Caudate nucleus (tissue), 63 donors: ENCODE measurements at places on chromosomes 5 and 9.

DNA sequence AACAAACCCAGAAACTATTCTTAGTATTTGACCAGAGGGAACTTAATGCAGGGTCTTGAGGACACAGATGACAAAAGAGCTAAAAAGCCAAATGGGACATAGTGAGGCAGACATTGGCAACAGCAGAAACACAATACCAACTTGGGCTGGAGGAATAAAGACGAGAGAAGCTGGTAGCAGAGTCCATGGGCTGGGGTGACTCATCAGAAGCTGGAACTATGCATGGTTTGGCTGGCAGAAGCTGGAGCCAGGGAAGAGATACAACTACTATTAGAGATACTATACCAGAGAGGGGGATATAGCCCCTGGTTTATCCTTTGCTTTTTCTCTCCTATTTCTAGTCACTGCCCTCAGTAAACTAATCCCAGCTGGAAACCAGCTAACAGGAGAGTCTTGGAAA is 29.2 kb upstream of the DPYSL3 start:
- no peak for DNase-seq

GRCh38 chr9:75233011-75233410 is 144.7 kb downstream of the OSTF1 start:
- DNase-seq: no peak

DNA sequence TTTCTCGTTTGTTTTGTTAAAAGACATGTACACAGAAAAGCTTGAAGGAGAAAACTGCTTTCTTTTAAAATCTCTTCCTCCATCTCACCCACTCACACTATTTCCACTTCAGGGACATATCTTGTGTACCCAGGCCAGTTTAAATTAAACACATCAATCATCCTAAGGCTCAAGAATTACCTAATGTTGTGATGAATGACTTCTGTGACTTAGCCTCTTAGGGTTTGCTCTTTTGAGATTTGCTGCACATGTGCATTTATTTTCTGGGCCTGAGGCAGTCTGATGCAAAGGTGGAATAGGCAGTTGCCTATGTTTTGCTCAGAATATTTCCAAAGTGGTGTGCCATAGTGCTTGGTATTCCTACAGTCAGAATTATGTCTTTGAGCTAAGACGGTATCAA is 439.9 kb upstream of the CHD1 start:
- DNase-seq: no peak

DNA sequence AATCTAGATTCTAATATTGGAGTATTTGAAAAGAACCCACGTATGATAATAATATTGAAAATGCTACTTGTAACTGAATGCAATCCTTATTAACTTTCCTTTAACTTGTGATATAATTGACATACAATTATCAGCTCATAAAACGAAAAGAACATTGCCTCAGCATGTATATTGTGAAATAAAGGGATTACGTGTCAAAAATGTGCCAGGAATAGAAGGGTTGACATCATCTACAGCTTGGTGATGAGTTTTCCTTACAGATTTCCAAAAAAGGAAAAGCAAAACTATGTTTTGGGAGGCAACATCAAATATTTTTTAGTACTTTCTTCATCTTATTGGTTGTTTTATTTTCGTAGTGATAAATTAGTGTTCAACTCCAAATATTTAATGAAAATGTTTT is 266.0 kb upstream of the PTGER4 start:
- no peak for DNase-seq

DNA sequence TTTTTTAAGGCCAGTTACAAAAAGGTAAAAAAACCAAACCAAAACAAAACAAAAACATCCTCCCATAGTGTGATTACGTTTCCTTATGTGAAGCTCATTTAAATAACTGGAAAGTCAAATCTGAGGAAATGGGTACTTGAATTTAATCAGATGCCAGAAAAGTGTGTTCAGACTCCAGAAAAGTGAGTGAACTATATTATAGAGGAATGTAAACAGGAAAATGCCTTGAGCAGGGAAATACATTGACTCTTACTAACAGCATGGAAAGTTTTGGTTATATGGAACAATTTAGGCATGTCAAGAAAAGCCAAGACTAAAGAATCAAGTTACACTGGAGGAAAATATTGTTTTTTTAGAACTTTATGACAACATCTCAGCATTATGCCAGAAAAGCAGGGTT is 37.8 kb upstream of the RNF20 start:
- no peak for DNase-seq

DNA sequence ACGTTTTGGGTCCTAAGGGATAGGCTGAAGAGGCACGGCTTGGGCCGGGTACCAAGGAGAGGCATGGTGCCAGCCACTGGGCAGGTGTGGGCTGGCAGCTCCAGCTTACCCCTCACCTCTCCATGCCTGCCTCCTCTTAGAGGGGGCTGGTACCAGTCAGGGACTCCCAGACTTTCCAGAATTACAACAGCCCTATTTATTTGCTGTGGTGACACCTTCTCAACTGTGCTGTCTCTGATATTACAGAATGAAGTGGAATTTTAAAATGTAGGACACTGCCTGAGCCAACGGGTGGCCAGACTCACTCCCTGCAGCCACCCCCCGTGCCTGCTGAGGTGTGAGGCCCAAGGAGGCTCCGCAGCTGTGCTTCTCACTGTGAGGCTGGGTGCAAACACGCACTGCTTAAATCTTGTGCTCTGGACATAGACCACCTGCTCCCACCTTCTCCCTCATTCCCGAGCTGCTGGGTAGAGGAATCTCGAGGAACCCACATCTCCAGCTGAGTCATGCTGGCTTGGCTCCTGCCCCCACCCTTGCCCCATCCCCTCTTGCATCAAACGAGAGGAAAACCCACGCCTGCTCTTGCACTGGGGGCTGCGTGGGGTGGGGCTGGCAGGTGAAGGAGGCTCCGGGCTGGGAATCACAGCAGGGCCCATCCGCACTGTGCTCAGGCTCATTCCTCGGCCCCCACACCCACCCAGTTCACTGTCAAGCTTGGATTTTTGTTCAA is 47.9 kb downstream of the PRRT1B start:
- peak; percentile 49 for DNase-seq

- DNase-seq: no peak
Measured at GRCh38 chr9:117815315-117815714, 111.1 kb downstream of the TLR4 start.

DNA sequence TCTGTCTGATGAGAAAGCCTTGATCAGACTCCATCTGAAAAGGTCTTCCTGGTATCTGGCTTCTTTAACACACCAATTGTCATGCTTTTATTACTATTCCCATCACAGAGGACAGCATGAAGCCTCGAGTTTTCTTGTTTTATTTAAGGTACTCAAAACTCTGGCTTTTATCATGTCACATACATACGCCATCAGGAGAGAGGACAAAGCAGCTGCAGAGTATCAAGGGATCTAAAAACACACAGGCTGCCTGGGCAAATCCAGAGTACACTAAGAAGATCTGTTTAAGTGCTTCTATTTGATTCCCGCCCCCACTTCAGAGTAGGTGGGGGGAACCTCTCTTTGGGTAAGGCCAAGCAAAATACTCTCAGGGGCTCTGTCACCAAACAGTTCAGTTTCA is 277.2 kb downstream of the SPOCK1 start:
- DNase-seq: no peak

- DNase-seq: peak; percentile 76
Measured at GRCh38 chr5:180809403-180810209, 7.0 kb upstream of the MGAT1 start.

- no peak for DNase-seq
Measured at GRCh38 chr9:113734826-113735225, 141.3 kb upstream of the ZNF618 start.

DNA sequence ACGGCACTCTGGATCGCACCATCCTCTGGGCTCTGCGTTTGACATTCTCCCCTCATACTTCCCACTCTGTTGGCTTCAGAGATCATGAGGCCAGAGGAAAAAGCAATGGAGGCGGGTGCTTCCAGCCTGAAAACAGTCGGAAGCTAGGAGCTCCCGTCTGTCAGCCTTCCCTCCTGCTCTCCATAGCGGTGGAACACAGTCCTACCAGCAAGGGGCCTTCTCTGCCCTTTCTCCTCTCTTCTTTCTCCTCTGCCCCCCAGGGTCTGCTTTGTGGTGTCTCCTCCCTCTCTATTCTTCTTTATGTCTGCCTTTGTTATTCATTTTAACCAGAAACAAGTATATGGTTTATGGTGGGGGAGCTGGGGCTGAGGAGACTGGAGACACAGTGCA is 152.5 kb upstream of the NFIB start:
- no peak for DNase-seq

DNA sequence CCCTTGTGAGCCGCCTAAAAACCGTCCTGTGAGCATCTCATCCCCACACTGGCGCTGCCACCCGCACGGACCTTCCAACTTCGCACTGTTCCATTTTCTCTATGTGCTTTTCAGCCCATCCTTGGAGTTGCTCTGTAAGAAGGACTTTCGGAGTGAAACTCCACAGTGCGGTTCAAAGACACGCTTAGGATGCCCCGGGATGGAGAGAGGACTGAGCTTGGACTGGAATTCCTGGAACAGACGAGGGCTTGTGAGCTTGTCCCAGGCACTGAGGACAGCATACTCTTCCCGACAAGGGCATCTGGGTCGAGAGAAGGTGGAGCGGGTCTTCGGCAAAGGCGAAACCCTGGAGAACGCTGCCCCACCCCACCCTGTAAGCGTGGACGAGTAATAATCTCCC is 187.8 kb downstream of the MEF2C start:
- no peak for DNase-seq

- no peak for DNase-seq
Measured at GRCh38 chr5:168171901-168172759, 119.3 kb upstream of the WWC1 start.

GRCh38 chr5:84091127-84091799 is 293.4 kb downstream of the EDIL3 start:
- DNase-seq: no peak

DNA sequence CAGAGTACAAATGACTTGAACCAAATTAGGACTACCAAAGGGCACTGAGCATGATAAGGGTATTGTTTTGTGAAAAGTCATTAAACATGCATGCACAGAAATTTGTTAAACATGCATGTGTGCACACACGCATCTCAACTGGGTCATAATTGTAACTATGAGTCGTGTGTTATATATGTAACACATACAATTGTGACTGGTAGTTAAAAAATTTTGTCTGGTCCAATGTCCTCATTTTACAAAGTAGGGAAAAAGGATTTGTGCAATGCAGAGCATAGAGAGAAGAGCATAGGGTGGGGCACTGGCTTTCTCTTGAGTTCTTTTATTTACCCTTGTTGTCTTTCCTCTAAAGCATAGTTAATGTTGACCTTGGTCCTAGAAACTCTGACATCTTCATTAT is 19.3 kb upstream of the IGFBPL1 start:
- DNase-seq: no peak

DNA sequence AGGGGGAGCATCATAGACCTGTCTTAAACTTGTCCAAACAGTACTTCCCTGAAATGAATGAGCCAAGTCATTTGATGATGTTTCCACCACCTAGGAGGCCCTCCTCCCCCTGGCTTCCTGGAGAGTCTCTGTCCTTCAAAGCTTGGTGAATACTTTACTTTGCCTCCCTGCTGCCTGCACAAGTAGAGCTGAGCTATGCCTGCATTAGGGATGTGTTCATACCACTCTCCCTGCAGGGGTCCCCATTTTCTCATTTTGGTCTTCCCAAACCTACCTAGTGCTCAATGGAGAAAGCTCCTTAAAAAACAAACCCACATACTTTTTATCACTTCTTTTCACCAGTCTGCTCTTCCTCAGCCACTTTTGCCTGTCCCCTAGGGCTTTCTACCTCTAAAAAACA is 7.7 kb downstream of the CCNI2 start:
- no peak for DNase-seq

DNA sequence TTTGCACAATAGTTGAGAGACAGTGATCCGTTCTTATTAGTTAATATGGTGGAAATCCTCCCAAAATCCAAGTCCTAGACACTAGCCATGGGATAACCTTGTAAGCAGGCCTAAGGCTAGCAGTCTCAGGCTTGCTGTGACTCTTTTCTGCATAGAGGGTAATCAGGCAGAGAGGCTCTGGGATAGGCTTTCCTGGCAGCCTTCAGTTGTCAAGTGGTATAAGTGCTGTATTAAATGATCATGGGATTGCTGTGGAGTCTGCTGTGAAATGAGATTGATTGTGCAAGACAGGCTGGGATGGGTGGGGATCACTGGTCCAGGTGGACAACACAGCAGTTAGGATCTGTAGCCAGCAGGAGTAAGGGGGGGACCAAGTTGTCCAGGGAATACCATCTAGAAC is 416.4 kb downstream of the TLE4 start:
- DNase-seq: no peak

GRCh38 chr5:173094012-173094661 is 38.0 kb downstream of the CREBRF start:
- DNase-seq: no peak

DNA sequence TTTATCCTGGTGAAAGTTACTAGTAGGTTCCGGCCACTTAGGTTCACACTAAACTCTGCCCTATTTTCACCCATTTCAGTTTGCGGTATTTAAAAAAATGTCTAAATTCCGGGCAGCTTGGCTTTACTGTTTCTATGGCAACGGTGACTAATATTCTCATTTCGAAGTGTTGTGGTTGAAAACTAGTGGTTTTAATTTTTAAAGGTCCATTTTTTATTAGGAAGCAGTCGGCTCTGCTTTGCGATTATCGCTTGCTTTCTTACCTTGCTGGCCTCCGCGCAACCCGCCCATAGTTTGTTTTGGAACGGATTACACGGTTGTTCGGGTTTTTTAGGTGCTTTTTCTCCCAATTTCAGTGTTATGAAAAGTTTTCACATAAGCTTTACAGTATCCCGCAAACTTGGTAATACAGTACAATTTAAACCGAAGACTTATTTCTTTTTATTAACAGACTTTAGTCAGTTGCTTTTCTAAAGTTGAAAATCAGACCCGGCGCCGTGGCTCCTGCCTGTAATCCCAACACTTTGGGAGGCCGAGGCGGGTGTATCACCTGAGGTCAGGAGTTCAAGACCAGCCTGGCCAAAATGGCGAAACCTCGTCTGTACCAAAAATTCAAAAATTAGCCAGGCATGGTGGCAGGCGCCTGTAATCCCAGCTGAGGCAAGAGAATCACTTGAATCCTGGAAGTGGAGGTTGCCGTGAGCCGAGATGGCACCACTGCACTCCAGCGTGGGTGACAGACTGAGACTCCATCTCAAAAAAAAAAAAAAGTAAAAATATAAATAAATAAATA is 1.6 kb downstream of the KDM4C start:
- no peak for DNase-seq

- no peak for DNase-seq
Measured at GRCh38 chr9:68683433-68683832, 21.6 kb upstream of the PIP5K1B start.

DNA sequence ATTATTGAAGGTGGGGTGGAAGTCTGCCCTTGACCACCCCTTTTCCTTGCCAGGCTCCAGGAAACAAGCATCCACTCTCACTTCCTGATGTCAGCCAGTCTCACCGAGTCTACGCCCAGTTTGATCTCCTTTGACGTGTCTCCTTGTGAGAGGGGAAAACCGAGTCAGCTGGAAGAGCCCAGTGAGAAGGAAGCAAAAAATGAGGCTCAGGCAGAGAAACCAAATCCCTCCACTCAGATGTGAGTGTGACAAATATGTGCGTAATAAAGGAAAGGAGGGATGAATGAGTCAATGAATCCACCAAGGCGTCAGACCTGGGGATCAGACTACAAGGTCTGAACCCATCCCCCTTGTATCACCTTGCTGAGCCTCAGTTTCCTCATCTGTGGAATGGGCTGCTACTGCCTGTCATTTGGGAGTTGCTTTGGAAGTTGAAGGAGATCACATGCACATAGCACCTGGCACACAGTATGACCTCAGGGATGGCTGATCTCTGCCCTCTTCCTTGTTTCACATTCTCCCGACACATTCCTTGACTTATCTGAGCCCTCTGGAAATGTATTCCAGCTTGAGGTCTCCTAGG is 61.3 kb upstream of the XPA start:
- no peak for DNase-seq

GRCh38 chr5:149635394-149635793 is 54.1 kb downstream of the ARHGEF37 start:
- DNase-seq: no peak
